Myocyte (in vitro differentiated cells): ENCODE measurements at places on chromosomes 2 and 18.
A peak's percentile ranks its signal among the peaks of the same experiment; 100 is the strongest.

DNA sequence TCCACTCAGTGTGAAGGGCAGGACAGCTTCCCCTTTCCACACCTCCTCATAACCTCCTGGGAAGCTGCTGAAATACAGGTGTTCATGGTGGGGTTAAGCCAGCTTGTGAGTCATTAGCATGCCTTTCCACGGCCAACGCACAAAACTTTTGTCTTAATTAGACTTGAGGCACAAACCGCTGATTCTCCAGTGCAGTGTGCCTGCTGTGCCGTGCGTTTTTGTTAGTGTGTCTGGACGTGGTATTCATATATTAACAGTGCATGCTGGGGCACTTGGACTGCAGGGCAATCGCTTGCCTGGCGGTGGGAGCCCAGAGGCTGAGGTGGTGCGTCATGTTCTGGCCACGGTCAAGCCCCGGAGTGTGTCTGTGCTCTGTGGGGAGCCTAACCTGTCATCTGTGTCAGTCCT, 156.2 kb downstream of the SH3RF3 start:
- DNase-seq, result peak; percentile 64

- no peak for DNase-seq
Measured at GRCh38 chr2:187936228-187936627, 355.4 kb upstream of the GULP1 start.

DNA sequence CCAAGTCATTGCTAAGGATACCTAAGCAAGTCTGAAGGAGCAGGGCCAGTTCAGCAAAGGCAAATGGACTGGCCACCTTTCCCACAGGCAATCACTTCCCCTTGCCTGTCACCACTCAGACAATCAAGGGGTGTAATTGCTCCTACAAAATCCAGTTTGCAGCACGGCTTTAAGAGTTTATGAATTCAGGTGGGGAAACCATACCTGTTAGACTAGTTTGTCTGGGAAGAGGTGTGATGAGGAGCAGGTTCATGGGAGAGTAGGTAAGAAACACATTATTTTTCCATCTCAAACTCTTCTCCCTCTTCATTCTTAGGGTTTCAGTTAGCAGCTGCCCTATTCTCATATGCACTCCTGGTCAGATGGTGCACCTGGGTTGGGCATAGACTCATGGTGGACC, 102.5 kb downstream of the EVA1A start:
- DNase-seq, result no peak

DNA sequence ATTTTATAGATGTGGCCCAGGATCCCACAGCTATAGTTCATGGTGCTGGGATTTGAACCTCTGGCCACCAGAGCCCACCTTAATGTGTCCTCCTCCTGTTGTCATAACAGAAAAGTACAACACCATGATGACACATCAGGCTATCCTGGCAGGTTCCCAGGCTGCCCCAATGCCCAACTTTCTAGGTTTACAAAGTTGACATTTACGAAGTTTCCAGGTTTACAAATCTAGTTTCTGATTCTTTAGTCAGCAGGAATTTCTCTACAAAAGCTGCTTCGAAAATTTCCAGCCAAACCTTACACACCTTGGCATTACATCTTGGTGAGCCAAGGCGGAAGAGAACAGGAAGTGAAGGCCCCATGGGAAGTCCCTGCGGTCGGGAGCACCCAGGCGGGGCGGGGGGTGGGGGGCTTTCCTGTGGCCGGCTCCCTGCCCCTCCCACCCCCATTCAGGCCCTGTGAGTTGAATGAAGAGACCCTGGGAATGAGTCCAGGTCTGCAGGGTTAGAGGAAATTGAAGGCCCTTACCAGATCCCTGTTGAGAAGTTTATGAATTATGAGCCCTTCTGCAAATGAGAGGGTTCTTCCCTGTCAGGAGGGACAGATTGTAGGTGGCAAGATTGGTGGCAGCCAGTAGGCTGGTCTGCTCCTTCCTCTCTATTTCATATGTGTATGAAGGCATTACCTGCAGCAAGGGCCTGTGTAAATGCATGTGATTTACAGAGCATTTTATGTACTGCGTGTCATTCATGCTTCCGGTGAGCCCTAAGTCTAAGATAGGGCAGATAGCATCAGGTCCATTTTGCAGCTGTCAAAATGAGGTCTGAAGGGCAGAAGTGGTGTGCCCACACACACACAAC, 11.1 kb upstream of the IL1RN start:
- no peak for DNase-seq

- no peak for DNase-seq
Measured at GRCh38 chr18:78099979-78100588, 850.4 kb downstream of the GALR1 start.

GRCh38 chr2:84924173-84925106, 19.0 kb downstream of the TMSB10 start:
- DNase-seq, result no peak

DNA sequence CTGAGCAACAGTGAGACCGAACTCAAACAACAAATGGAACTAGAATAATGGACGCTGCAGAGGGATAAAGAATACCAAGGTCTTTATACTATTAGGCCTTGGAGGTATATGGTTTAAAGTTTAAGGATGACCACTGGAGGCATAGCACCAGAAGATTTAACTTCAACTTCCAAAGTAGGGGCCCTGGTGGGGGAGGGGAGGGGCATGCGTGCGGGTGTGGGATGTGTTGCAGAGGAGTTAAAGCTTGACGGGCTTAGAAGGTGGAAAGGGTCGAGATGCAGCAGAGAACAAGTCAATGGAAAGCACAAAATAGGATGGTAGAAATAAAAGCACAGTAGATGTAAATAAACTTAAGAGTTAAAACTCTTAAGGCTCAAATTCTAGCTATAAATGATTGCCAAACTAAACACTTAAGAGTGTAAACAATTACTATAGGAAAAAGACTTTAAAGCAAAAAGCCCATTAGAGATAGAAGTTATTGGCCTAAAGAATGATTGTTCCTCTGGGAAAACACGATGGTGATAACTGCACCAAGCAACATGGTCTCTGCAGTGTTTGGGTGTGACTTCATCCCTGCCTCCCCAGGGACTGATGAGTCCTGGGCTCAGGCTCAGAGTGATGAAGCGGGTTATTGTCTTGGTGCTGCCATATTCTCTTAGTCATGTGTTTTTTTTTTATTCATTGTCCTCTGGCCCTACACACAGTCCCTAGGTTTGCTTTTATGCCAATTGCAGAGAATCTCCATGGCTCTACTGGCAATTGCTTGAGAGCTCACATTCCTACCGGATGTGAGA, 13.0 kb downstream of the RRM2 start:
- DNase-seq, result peak; percentile 43

GRCh38 chr2:133753665-133754064, 185.4 kb upstream of the NCKAP5 start:
- no peak for DNase-seq

DNA sequence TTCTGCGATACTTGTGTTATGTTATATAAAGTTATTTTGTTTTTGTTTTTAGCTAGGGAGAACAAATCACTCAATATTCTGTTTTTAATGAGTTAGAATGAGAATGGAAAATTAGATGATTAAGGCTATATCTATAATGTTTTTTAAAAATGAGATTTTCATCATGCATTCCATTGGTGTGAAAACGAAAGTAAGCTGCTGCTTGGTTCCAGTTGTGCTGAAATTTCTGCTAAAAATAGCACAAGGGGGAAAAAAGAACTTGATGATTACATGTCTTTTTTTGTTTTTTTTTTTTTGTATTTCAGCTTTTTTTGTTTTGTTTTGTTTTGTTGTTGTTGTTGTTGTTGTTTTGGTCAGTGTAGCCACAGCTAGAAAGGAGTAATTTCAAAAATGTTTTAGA, 242.6 kb upstream of the KCNJ3 start:
- DNase-seq, result peak; percentile 49

DNA sequence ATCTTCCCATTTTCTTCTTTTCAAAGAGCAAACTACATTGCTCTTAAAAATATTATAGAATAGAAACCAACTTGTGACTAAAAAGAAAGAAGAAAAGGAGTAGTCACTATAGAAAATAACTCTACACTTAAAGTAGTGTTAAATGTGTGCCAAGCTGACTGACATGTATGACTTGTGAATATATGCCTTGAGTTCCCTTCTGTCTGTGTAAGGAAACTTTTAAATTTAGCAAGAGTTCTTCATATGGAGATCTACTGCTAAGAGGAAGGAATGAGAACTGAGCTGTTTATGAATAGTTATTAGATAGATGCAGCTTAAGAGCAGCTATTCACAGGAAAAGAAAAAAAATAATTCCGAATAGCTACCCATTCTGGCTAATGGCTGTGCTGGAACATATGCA, 1221.7 kb upstream of the ZEB2 start:
- no peak for DNase-seq

GRCh38 chr2:14140009-14140550, 492.4 kb upstream of the LRATD1 start:
- DNase-seq, result no peak

- no peak for DNase-seq
Measured at GRCh38 chr2:203897544-203897943, 30.0 kb downstream of the CTLA4 start.

GRCh38 chr2:71849111-71849510, 298.6 kb downstream of the CYP26B1 start:
- DNase-seq, result no peak

GRCh38 chr2:43542285-43542933, 53.4 kb downstream of the THADA start:
- DNase-seq, result peak; percentile 62

- no peak for DNase-seq
Measured at GRCh38 chr2:21358976-21359375, 235.2 kb downstream of the TDRD15 start.

DNA sequence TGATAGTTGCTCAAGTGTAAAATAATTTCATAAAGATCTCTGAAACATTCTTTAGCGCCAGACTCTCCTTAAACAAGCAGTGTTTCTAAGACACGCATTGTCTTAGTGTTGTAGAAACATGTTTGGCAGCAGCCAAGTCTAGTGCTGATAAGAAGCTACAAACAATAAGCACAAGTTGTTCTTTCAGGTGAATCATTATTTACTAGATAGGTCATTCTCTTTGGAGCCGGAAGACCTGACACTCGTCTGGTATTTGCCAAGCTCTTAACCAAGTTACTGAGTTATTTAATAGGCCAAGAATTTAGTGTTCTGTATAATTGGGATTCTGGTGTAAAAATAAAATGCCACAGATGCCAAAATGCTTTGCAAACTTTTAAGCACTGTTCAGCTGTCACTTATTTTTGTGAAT, 852.1 kb downstream of the CPS1 start:
- peak; percentile 29 for DNase-seq

DNA sequence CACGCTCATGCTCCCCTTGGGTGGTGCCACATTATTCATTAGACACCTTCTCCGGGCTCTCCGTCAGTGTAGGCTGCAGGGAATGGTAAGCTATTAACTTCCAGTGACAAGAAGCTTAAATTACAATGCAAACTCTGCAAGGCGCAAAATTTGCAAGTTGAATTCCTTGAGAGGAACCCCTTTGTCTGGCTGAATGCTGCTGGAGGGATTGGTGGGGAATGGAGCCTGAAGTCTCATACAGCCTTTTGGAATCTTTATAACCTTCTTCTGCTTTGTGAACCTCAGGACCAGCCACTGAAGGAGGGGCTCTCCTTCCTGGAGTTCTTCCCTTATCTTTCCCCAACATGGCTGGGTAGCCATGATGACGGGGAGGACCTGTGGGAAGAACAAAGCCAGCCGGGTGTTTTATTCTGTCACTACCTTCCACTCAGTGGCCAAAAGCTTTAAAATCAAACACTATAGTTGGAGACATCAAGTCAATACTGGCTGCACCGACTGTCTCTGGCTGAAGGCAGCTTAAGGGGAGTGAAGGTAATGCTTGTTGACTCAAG, 220.9 kb upstream of the EPHA4 start:
- no peak for DNase-seq

DNA sequence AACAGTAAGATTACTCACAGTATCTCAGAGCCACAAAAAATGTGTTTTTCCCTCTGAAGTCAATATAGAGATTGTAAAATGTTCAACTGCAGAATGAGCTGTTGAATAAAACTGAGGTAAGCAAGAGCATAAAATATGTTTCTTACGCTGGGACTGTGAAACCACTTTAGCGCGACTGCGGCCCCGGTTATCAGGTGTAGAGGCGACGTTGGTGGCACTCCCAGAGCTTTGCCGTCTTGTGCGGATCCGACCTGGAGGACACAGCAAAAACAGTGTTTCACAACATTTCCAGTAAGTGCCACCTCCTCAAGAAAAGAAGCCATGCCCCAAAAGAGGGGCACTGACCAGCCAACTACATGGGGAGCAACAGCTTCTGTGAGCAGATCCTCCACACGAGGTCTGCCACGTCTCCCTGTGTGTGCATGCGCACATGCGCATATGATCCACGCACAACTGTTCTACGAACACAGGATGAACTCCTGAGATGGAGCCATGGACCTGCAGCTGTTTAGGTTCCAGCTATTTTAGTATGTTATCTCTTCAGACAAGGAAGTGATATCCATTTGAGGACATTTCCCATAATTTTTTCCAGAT, 100.7 kb upstream of the RNU4ATAC start:
- no peak for DNase-seq

DNA sequence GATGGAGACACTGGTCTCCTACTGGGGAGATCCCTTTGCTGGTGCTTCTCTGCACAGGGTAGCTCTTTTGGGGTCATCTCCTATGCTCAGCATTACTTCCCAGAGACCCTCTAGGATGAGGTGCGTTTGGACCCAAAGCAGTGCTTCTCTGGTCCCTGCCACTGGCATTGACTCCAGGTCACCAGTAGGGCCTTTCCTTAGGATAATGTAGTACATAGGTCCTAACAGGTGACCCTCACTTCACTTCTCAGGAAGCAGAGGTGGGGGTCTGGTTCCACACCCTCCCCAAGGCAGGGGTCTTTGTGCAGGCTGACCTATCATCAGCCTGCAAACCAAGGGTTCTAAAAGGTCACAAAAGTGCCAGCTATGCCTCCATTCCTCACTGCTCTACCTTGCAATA, 145.8 kb upstream of the HS6ST1 start:
- no peak for DNase-seq

DNA sequence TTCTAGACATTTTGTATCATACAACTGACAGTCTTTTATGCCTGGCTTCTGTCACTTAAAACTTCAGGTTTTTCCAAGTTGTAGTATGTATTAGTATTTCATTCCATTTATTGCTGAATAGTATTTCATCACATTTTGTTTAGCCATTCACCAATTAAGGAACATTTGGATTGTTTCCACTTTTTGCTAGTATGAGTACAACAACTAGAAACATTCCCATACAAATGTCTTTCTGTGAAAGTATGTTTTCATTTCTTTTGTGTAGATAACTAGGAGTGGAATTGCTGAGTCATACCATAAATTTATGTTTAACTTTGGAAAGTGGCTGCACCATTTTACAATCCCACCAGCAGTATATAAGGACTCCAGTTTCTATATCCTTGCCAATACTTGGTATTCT, 135.9 kb downstream of the ATAD2B start:
- DNase-seq, result peak; percentile 2
